Panc1 (cell line): ENCODE measurements at places on chromosomes 4 and X. TPM values are rescaled to one million over a fixed set of nuclear protein-coding genes. Genes with fewer than 3 reads are reported as not detected.

The LANCL3 gene
- total RNA-seq = 0.03 TPM

The FREM3 gene
- total RNA-seq = not detected

The PRR32 gene
- not detected for total RNA-seq

The LEF1 gene
- 0.54 TPM for total RNA-seq

The KIT gene
- 1.5 TPM for total RNA-seq

- DNase-seq = no peak
These were observed 35.4 kb downstream of the CCSER1 start for GRCh38 chr4:90162566-90162965.

- no peak for DNase-seq
These were observed 108.4 kb downstream of the LINC00632 start for GRCh38 chrX:140817943-140818342.

DNA sequence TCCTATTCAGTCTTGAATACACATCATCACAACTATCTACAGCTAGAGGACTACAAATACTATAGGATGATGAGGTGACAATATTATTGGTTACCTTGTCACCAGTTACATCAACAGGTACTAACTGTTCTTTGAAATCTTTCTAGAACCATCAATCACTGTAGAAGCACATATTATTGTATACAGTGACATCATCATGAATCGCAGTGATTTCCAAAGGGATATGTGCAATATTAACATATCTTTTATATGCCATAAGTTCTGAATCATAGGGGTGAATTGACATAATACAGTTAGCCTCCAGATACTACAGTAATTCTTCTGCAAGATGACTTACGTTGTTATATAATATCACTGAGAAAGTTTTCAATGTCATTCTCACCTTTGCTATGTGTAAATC is 105.2 kb upstream of the HPGD start:
- no peak for DNase-seq

DNA sequence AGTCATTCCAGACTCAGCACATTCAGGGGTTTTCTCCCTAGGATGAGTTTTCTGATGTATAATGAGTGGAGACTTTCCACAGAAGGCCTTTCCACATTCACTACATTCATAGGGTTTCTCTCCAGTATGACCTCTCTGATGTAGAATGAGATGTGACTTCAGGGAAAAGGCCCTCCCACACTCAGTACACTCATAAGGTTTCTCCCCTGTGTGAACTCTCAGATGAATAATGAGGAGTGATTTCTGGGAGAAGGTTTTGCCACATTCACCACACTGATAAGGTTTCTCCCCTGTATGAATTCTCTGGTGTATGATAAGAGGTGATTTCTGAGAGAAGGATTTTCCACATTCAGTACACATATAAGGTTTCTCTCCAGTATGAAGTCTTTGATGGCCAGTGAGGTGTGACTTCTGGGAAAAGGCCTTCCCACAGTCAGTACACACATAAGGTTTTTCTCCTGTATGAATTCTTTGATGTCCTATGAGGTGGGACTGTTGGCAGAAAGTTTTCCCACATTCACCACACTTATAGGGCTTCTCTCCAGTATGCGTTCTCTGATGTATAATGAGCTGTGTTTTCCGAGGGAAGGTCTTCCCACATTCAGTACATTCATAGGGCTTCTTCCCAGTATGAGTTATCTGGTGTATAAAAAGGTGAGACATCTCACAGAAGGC is 12.7 kb downstream of the ZNF630 start:
- no peak for DNase-seq

DNA sequence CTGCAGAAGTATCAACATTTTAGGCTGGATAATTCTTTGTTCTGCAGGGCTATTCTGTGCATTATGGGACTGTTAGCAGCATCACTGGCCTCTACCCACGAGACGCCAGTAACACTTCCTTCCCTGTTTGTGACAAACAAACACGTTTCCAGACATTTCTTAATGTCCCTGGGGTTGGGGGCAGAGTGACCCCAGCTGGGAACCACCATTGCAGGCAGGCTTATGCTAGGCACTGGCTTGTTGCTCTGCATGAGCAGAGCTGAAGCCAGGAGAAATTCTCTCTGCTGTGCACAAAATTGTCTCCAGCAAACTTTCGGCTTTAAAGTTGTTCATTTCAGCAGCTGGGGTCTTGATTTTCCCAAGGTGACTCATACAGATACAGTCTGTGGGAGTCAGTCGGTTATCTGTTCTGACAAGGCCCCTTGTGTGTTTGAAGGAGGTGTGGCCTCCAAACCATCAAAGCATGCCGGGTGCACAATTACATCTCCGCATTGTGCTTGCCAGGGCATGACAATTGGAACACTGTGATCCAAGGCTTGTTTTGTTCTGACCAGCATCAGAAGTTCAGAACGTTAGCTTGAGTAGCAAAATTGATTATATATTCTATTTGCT is 156.4 kb upstream of the BOD1L1 start:
- DNase-seq = no peak

- DNase-seq = no peak
These were observed 308.8 kb downstream of the PRR32 start for GRCh38 chrX:127128282-127128681.

DNA sequence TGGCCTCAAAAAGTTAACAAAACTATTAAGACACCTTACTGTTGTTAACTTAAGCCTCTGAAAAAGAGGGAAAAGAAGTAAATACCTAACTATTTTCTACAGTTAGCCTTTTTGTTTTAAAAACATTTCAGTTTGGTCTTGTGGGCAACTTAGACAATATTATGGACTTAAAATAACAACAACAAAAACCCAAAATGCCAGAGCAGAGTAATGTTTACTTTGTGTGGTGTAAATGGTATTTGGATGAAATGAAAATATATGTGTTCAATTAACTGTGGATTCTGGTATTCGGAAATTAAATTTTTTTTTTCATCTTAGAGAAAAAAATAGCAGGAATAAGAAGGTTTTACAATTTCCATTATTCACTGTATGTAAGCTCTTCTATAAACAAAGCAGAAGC is 79.6 kb upstream of the NPNT start:
- DNase-seq = no peak

- peak; percentile 90 for DNase-seq
These were observed 3.3 kb downstream of the KLF3 start for GRCh38 chr4:38667085-38667893.

DNA sequence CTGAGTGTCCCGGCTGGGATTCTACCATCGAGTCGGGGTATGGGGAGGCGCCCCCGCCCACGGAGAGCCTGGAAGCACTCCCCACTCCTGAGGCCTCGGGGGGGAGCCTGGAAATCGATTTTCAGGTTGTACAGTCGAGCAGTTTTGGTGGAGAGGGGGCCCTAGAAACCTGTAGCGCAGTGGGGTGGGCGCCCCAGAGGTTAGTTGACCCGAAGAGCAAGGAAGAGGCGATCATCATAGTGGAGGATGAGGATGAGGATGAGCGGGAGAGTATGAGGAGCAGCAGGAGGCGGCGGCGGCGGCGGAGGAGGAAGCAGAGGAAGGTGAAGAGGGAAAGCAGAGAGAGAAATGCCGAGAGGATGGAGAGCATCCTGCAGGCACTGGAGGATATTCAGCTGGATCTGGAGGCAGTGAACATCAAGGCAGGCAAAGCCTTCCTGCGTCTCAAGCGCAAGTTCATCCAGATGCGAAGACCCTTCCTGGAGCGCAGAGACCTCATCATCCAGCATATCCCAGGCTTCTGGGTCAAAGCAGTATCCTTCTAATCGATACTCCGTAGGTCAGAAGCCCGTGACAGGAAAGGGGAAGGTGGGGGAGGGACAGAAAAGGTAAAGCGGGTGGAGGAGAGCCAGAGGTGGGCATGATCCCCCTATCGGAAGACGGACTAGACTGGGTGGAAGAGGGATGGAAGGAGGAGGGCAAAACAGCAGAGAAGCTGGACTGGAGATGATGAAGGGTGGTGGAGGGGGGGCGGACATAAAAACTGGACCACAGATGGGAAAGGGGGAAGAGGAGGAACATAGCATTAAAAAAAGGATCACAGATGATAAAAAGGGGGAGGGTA is 828 bp downstream of the TSPYL2 start:
- no peak for DNase-seq

GRCh38 chr4:182806259-182807252 is 110.6 kb downstream of the DCTD start:
- no peak for DNase-seq

DNA sequence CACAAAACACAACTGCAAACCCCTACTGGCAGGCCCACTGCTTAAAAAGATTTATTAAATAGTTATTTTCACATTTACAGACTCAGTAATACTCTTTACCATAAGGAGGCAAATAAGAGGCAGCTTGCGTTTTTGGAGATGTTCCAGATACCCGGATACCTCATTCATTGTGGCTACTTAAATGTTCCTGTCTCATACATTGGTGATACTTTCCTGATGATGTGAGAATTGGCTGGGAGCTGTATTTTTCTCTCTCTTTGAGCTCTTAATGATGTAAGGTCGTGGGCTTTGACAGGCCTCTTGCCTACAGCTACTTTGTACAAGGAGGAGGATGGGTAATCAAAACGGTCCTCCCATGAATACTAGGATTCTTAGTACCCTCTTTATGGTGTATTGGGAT is 101.5 kb downstream of the AKAP4 start:
- no peak for DNase-seq
